Lung (tissue), 17 donors: ENCODE measurements at places on chromosomes 16 and 17. TPM values are rescaled to one million over a fixed set of nuclear protein-coding genes. Genes with fewer than 3 reads are reported as not detected.

GRCh38 chr16:30844671-30845449, 49.0 kb downstream of the BCL7C start:
- DNase-seq = peak; percentile 85

- peak; percentile 32 for DNase-seq
Measured at GRCh38 chr17:75832652-75833400, 11.4 kb downstream of the UNC13D start.

The GP2 gene
- total RNA-seq = not detected

The EIF3CL gene
- 56.8 TPM for total RNA-seq
